ENCODE measurements at places on chromosomes 1 and 21.
A peak's percentile ranks its signal among the peaks of the same experiment; 100 is the strongest.

GRCh38 chr1:211928993-211929637, 98.6 kb upstream of the LPGAT1 start:
- no peak for DNase-seq

- DNase-seq = no peak
Measured at GRCh38 chr1:36775716-36776115, 258.6 kb downstream of the GRIK3 start.

- no peak for DNase-seq
Measured at GRCh38 chr1:206693029-206693428, 8.3 kb downstream of the MAPKAPK2 start.

DNA sequence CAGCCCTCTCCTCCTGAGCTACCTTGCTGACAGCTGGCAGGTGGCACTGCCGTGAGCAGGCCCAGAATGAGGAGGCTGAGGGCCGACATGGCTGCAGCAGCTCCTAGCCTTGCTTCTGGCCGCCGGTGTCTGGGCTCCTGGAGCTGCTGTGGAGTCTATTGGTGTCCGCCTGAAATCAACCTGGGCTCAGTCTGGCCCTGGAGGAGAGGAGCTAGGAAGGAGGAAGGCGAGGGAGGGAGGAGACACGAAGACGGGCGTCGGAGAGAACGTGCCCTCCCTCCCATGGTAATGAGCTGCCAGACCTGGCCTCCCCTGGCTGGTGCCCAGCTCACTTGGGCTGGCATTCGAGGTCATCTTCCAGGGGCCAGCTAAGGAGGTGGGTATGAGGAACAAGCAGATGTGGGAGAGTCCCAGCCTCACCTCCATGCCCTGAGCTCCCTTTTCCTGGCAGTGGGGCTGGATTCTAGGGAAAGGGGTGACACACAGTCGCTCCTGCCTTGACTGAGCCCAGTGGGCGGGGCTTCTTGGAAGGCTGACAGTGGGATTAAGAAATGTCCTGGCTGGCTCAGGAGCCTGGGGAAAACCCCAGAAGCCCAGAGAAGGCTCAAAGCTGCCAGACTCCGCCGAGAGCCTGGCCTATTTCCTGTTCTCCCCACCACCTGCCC, at the start of gene PDZK1IP1:
PDZK1IP1 (minus strand) TSS at position 193 of the 665 bp plus-strand sequence; CDS start at position 89, 104 bp downstream.
- peak; percentile 36 for DNase-seq

DNA sequence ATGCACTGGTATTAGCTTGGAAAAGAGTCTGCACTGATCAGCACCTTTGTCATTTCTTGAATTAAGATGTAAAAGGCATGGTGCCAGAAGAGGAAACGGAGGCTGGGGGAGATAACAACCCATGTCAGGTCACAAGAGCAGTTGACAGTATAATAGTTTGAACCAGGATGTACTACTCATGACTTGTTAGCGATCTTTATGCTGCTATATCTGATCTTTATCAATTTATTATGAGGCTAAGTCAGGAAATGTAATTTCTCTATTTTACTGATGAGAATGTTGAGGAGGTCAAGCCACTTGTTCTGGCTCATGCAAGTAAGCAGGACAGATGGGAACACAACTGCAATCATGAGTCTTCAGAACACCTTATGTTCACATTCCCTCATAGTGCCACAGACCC, 41.4 kb downstream of the RGS5 start:
- no peak for DNase-seq

DNA sequence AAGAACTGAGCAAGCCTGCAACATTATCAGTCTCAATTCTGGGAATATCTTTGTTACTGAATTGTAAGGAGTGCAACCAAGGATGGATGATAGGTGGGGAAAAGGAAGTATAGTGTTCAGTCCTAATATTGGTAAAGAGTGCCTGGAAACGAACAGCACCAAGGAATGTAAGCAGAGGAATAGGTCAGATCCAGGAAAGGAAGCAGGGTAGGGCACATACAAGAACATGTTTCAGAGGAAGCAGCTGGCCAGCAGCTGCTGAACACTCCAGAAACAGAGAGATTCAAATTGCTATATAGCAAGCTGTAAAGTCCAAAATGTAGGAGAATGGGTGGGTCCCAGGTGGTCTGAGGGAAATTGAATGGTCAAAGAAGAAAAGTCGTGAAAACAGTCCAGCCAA, 37.9 kb downstream of the CRB1 start:
- DNase-seq = no peak

- no peak for DNase-seq
Measured at GRCh38 chr21:45091550-45092322, 17.4 kb downstream of the ADARB1 start.

DNA sequence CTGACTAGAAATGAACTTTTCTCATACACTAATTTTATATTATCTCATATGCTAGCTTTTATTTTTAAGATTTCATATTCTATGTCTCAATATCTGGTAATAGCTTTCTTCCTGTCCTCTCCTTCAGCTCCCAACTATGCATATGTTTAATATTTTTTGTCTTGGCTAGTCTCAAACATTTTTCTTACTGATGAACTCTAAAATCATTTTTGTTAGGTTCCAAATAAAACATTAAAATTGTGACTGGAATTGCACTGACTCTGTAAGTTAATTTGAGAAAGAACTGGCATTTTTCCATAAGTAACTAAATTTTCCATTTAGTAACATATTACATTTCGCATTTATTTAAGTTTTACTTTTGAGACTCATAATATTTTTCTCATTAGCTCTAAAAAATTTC, 368.5 kb upstream of the DPYD start:
- DNase-seq = no peak

DNA sequence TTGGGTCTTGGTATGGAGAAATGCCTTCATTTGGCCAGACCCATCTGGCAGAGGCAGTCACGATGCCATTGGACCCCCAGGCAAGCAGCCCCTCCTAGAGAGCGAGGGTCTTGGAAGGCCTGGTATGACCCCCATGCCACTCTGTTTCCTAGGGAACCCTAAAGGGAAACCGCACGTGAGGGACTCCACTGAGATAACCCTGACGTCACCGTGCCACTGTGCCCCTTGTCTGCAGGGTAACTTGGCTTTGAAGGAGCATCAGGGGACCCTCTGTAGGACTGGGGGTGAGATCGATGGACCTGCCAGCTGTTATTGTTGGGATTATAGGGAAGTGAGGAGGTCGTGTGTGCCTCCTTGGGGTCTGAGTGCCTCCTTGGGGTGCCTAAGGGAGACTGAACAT, 34.5 kb downstream of the ABCG1 start:
- DNase-seq = no peak

- DNase-seq = no peak
Measured at GRCh38 chr1:32899586-32900296, 1.4 kb downstream of the TMEM54 start.

- DNase-seq = no peak
Measured at GRCh38 chr1:31748365-31748764, 15.8 kb downstream of the ADGRB2 start.

- DNase-seq = peak; percentile 49
Measured at GRCh38 chr1:32349211-32349708, 13.0 kb downstream of the FAM229A start.

GRCh38 chr21:32658524-32658923, 46.3 kb upstream of the CFAP298 start:
- DNase-seq = no peak

DNA sequence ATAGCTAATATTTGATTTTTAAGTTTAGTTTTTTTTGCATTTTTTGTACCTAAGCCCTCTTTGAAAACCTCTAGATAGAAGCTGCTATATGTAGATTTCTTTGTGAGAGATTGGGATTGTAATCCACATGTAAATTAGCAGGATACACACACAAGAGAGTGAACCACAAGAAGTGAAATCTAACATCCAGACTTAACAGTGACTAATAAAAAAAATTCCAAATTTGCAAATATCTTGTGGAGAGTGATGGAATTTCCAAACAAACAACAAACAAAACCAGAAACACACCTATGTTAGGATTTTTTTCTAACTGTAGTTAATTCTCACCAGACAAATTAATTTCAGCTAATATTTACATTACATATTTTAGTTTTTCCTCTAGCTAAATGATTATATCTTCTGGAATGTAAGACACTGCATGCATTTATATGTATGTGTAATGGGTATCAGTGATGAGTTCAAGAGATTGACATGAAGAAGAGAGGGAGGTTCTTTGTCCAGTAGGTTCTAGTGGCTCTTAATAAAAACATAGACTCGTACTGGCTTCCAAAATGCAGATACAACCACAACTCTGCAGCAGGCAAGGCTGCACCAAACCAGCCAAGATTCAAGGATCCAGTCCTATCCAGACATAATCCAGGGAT, 12.8 kb downstream of the CLDN17 start:
- no peak for DNase-seq

DNA sequence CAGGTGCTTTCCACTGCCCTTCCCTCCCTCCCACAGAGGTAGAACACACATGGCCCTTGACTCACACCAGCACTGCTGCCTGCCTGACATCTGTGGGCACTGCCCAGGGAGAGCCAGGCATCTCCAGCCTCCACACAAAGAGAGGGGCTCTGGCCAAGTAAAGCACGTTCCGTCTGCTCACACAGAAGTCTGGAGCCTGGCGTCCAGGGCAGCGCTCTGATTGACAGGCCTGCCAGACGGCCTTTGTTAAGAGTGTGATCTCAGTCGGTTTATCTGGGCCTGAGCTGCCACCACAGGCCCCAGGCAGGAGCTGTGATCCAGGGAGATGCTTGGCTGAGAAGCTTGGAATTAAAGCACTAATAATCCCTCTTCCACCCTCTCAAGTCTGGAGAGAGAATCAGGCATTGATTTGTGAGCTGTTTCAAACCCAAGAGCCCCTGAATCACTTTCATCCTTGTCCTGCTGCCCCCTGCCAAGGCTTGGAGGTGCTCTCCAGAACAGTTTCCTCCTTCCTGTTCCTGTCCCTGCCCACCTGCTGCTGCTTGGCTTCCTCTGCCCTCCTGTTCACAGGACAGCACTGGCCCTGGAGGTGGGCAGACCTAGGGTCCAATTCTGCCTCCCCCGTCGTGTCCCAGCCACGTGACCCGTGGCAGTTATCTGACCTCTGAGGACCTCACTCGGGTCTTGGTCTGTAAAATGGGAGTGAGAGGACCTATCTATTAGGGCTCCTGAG, 3.7 kb downstream of the DMRTB1 start:
- DNase-seq = no peak

- no peak for DNase-seq
Measured at GRCh38 chr21:32572574-32573420, 12.5 kb downstream of the TCP10L start.

GRCh38 chr1:184595596-184595995, 159.1 kb downstream of the EDEM3 start:
- peak; percentile 11 for DNase-seq

DNA sequence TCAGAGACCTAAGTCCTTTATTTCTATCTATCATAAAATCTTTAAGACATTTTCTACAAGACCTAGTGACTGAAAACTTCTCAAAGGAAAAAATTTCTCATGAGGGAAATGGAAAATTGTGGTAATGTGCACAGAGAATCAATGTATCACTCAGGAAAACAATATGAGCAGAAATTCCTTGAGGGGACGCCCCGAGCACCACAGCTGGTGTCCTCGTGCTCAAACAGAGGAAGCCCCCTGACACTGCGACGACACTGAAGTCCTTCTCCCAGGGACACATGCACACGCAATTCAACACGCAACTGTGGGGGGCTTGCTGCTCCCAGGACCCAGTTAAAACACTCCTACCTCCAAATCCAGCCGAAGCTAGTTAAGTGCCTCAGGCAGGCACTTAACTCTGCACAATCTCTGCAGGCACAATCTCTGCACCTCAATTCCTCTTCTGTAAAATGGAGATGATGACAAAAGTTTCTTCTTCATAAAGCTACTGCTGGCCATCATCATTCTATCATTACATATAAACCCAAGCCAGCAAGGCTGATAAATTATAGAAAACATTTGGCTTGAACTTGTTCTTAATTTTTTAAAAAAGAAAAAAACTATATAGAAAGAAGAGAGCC, 16.0 kb downstream of the ZBTB17 start:
- no peak for DNase-seq

DNA sequence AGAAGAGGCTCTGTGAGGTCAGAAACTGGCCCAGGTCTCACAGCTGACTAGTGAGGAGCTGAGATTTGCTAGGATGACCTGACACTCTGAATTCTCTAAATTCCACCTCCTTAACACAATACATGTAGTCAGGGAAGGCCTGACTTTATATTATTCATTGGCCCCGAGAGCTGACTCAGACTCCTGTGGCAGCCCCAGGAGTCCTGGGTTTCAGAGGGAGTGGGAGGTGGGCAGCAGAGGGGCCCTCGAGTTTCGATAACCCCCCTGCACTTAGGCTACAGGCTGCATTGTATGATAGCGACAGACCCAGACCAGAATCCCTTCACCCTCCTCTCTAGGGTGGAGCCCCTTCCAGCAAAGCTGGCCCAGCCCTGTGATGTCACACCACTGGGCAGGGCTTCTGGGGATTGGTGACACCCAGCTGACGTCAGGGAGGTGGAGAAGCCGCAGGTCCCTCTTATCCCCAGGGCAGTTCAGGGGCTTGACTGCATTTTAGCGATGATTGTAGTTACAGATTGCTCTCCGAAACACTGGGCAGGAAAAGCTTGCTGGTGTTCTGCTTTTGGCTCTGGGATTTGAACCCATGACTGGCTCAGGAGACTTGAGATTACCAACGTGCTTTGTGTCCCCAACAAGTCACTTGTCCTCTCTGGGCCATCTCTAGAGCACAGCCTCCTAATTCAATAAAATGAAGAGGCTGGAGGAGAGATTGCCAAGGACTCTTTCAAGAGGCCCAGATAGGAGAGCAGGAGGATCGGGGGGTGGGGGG, 17.0 kb upstream of the GPR37L1 start:
- DNase-seq = no peak

DNA sequence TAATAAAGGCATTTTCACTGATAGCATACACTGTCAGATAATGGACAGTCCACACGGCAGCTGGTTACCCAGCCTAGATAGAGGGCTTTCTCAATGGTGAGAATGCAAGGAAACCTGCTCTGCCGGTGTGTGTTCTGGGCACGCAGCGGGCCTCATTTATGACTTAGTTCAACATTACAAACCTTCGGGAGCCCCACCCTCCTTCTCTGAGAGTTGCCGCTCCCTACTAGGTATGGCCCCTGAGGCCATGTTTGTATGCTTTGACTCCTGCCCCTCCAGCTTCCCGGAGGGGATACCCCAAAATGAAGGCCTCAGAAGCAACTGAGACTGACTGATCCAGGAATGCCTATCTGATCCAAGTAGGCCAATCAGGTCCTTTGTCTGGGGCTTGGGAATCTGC, 17.2 kb upstream of the FABP3 start:
- no peak for DNase-seq

DNA sequence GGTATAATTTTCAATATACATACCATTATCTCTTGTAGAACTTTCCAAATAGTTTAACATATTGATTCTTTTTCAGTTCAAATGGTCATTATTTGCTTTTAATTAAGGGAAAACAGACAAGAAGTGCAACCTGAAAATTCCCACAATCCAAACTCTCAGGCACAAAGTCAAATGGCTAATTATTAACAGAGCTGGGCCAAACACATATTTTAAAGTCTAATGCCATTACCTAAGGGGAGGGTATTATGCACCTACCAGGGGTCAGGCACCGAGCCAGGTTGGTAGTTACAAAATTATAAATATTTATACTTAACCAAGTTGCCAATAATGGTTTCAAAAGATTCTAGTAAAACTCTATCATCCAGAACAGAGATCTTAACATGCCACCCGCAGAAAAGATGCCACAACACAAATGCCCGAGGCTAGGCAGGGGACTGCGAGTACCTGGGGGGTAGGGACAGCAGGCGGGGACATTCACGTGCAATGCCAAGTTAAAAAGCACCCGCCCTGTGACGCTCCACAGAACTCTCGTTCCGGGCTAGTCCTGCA, 15.0 kb downstream of the LBR start:
- DNase-seq = no peak

All from inflammatory macrophage treated with lipopolysaccharide for 1 hour (primary cell).